ENCODE measurements at places on chromosomes 6 and 20.

DNA sequence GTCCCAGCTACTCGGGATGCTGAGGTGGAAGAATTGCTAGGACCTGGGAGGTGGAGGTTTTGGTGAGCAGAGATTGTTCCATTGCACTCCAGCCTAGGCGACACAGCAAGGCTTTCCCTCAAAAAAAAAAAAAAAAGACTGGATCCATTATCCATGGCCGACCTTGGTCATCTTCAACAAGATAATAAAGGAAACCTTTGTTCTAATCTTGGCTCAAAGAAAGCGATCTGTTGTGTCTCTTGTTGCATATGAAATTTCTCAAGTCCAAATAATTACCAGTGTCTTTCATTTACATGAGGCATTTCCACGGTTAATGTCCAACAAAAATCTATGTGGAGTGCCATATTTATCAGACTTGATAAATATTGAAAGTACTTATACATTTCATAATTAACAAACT, 23.7 kb upstream of the KIF16B start:
- DNase-seq = no peak

DNA sequence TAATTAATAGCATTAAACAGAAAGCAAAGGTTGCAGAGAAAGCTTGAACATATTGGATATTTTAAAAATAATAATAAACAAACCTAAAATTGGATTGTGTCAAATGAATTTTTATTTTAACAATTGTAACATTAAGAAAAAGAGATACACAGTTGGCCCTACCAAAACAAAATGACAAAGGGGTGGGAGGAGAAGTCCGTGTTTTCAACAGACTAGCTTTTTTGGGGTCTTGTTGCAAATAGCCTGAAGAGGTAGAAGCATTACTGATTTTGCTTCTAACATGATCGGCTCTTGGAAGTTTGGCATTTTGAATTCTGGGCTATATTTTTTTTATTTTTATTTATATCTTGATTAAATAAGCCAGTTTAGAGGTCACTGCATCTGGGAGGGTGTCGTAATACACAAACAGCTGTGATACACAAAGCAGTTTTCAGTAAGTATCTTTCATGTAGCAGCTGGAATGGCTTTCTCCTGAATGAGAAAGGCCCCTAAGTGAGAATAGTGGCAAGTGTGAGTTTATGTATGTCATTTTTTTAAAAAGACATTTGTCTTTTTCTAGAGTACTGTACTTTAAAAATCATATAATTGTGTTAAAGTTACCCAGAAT, 85.5 kb upstream of the ZNF217 start:
- DNase-seq = no peak

DNA sequence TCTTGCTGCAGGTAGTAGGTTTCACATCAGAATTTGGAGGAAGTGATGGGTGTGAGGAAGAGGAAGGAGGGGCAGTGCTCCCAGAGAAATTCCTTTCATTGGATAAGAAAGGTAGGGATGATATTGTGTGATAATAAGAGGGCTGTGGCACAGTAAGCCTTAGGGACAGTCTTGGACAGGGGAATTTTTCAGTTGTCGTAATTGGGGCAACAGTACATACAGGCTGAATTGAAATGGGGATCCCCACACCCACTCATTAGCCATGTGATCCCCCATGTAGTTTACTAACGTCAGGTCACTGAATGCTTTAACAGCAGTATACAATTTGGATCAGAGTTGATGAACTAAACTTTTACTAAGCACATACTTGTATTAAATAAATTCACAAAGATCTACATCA, 79.4 kb downstream of the FOXO3 start:
- DNase-seq = no peak

- no peak for DNase-seq
Observed at GRCh38 chr6:145155411-145155810, 579.9 kb downstream of the EPM2A start.

DNA sequence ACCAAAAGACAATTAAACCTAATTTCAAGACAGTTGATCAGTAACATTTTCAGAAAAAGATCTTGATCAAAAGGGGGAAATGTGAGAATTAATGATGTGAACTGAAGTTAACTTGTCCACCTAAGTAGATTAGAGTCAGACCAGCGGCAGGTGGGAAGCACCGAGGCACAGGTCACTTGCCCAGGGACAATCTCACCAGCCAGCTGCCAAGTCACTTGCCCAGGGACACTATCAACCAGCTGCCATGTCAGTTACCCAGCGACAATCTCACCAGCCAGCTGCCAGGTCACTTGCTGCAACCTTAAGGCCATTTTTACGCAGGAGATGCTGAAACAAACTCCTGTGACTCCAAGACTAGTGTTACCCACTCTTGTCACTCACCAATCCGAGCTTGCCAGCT, 187.6 kb upstream of the THBS2 start:
- no peak for DNase-seq

GRCh38 chr6:48113130-48113529, 2.1 kb upstream of the PTCHD4 start:
- no peak for DNase-seq

- DNase-seq = no peak
Observed at GRCh38 chr6:129577691-129578090, 132.3 kb downstream of the ARHGAP18 start.

DNA sequence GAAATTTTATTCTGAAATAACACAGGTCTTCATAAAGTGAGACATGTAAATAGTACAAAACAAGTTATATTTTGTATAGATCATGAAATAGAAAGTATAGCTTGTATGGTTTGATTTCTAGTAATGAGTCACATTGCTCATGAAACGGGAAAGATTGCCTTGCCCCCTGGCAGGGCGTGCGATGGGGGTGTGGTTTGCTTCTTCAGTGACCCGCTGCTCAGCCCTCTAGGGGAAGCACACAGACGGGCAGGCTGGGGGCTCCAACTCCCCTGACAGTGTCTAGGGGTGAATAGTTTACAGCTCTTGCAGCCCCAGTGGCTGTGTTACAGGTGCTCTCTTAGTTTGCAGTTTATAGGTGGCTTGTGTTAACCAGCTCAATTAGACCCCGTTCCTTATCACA, 170.5 kb upstream of the RGS17 start:
- DNase-seq = no peak

DNA sequence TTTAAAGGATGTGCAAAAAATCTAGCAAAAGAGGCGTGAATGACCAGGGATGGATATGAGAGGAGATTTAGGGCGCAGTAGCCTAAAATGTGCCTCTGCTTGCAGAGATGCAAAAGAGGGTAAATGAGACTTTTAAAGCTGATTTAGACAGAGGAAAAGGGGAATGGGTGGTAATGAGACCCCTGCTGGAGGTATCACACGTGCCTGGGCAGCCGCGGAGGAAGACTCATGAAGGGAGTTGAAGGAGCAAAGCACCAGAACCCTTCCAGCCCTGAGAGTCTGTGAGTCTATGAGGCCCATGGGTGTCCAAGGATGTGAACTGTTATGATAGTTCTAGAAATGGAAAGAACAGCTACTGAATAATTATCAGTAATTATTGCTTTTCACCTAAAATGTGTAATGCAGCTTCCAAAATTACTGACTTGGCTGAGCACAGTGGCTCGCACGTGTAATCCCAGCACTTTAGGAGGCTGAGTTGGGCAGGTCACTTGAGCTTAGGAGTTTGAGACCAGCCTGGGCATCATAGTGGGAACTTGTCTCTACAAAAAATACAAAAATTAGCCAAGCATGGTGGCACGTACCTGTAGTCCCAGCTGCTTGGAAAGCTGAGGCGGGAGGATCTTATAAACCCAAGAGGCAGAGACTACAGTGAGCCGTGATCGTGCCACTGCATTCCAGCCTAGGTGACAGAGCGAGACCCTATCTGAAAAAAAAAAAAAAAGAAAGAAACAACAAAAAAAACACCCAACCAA, 38.2 kb upstream of the TIAM2 start:
- DNase-seq = no peak

GRCh38 chr20:52426856-52427255, 235.3 kb upstream of the ZFP64 start:
- DNase-seq = no peak

DNA sequence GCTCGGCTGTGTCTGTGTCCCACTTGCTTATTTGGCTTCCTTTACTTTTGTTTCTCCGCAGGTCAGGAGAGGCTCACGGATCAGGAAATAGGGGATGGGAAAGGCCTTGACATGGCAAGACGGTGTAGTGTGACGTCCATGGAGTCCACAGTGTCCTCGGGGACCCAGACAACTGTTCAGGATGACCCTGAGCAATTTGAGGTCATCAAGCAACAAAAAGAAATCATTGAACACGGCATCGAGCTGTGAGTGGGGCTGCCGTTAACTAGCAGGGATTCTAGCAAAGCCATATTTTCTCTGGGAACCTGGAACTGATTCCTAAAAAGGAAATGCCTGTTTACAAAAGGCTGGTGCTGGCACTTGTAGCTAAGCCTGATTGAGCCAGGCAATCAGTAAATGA, 54.4 kb downstream of the ARFGEF2 start:
- DNase-seq = no peak

GRCh38 chr6:35240838-35241801, 18.4 kb upstream of the ZNF76 start:
- DNase-seq = peak; percentile 32

- DNase-seq = no peak
Observed at GRCh38 chr20:60518022-60518421, 559.8 kb downstream of the CDH26 start.

- DNase-seq = no peak
Observed at GRCh38 chr6:33211666-33212422, 3.5 kb downstream of the RING1 start.

GRCh38 chr6:144231721-144232120, 53.4 kb upstream of the UTRN start:
- no peak for DNase-seq

DNA sequence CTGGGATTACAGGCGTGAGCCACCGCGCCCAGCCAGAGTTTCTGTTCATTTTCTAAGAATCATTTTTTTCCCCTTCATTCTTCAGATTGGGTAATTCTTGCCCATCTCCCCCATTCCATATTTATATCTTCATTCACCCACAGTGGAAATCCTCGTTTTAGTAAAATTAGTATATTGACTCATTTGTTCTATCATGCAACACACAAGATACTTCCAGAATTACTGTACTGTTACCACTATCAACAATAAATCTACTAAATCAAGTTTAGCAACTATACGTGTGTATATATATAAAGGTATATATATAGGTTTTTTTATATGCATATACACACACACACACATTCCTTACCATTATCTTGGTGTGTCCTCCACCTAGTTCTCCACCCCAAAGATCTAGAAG, 41.2 kb upstream of the KCNG1 start:
- DNase-seq = no peak

GRCh38 chr6:85592033-85592432, 1.6 kb downstream of the SNX14 start:
- DNase-seq = no peak

- no peak for DNase-seq
Observed at GRCh38 chr20:23536328-23536974, 31.8 kb downstream of the CST9L start.

DNA sequence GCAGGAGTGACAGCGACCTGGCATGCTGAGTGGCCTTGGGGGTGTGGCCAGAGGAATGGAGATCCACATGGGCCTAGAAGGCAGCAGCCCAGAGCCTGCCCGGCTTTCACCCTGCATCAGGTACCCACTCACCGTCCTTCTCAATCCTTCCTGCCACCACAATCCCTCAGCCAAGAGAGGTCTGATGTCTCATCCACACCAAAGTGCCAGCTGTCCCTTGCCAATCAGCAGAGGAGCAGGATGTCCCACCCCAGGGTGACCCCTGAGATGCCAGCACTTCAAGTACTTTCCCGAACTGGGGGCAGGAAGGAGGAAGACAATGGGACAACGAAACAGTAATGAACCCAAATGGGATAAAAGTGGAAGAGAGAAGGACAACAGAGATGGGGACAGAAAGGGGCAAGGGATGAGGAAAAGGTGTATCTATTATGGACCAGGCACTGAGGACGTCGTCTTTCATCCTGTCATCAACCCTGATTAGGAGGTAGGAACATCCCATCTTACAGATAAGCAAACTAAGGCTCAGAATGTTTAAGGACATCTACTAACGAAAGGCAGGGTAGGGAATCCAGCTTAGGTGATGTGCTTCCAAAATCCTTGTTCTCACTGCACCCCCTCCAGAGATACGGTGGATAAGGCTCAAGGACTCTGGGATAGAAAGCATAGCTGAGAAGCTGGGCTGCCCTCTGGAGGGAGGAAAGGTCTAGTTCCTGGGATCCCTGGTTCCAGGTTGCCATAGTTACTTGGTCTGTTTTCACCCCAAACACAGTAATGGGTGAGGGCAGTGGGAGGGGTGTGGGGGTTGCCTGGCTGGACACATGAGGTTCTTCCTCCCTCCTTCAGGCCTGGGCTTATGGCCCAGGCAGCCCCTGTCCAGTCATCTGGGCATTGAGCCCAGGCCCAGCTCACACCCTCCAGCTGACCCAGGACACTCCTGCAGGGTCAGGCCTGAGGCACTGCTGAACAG, 4.5 kb upstream of the TNXB start:
- no peak for DNase-seq

DNA sequence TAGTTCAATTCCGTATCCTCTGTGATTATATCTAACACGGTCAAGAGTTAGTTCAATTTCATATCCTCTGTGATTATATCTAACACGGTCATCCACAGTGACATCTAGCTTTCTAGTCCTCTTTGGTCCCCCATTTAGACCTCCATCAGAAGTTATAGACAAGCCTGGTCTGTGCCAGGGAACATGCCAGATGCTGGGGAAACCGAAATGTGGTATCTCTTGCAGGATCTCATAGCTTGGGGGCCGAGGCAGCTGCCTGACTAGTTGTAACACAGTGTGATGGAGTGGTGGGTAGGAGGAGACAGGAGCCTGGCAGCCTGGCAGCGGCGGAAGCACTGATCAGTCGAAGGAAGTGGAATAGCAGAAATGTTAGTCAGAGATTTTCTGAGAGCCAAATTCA, 13.8 kb upstream of the SMOC2 start:
- no peak for DNase-seq

Data from stimulated activated CD8-positive, alpha-beta memory T cell treated with anti-CD3 and anti-CD28 coated beads, Interleukin-4, amount 100 ng/mL, for 1 hour (primary cell).